Right ventricle myocardium superior (tissue), 1 donor: ENCODE measurements at places on chromosomes 12 and 14. TPM values are rescaled to one million over a fixed set of nuclear protein-coding genes. Genes with fewer than 3 reads are reported as not detected.

Gene PROX2
- total RNA-seq, result not detected

Gene SERPINA9
- total RNA-seq, result not detected

GRCh38 chr14:104878582-104878981 lies 13.5 kb downstream of the CEP170B start:
- DNase-seq, result peak; percentile 34

DNA sequence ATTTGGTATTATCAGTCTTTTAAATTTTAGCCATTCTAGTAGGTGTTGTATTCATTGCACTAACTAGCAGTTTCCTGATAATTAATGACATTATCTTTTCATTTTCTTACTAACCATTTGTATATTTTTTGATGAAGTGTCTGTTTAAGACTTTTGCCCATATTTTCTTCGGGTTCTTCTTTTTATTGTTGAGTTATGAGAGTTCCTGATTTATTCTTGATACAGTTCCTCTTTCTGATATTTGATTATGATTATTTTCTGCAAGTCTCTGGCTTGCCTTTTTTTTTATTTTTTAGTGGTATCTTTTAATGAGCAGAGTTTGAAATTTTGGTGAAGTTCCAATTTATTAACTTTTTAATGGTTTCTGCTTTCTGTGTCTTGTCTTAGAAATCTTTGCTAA lies 6.2 kb upstream of the RNU6-7 start:
- DNase-seq, result no peak

DNA sequence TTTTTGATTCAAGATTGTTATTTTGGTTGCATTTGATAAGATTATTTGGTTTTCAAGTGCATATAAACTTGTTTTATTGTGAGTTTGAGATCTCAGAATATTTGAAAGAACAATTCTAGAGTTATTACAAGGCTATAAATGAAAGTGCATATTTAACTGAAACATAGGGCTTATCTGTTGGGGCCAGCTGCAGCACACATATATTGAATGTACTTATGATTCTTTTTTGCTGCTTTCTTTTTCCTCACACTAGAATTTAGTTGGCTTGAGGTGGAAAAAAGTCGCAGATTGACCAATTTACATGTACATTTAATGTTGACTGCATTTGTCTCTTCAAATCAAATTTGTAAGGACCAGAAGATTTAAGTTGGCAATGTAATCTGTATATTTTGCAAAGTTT lies 88.0 kb downstream of the PCNX1 start:
- DNase-seq, result no peak

DNA sequence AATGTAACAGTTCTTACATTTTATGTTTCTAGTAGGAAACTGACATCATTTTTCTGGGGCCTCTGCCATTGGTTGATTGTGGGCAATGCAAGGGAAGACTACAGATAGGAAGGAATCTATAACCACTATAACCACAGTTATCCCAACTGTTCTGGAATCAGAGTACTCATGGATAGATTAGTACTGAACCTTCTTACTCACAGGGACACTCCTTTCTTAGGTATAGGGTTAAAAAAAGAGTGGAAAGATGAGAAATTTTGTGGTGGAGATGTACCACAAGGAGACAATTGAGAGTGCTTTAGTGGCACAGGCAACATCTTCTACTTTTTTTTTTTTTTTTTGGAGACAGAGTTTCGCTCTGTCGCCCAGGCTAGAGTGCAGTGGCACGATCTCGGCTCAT lies 21.0 kb downstream of the TMEM116 start:
- DNase-seq, result no peak

DNA sequence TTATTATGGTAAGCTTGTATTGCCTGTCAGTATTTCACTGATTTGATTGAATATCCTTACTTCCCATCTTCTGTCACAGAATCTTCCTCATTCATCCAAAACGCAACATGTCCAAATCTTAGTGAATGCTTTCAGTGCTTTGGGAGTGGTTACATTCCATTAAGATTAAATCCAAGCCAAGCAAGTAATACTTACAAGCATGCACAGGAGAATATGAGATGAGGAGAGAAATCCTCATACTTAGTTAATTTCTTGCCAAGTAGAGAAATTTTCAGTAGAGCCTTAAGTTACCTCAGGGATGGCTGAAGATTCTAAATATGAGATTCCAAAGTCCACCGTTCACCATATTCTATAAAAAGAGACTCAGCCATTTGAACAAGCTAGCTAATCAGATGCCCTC lies 316.0 kb downstream of the RAD51B start:
- DNase-seq, result no peak

DNA sequence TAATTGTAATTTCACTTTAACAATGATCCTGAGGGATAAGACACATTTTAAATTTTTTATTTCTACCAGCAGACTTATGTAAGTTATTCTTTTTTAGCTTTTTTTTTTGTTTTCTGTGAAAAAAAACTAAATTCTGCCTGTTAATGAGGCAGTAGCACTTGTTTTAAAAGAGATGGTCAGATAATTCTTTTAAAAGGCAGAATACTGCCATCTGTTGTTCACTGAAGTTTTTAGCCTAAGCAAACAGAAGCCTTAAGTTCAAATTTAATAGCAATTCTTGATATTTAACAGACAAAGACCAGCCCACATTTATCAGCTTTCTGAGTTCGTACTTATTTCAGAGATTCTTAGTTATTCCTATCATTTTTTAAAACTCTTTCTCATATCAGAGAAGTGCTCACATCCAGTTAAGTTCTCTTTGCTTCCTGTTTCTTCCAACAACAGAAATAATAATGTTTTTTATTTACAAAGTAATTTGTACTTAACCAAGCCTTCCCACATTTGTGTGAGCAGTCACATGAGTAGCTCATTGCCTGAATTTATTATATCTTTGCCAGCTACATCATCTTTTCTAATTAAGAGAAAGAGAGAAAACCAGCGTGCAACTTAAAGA lies 93.4 kb upstream of the SLCO1C1 start:
- DNase-seq, result no peak

GRCh38 chr12:120649442-120650232 lies 9.2 kb downstream of the CABP1 start:
- DNase-seq, result peak; percentile 63

GRCh38 chr12:28780096-28780495 lies 369.0 kb upstream of the FAR2 start:
- DNase-seq, result no peak

- DNase-seq, result no peak
Observed at GRCh38 chr14:73289308-73289707, 52.0 kb downstream of the PAPLN start.
